ENCODE measurements at places on chromosomes 5 and 9.

GRCh38 chr5:131854134-131854533 is 57.3 kb upstream of the FNIP1 start:
- DNase-seq = no peak

DNA sequence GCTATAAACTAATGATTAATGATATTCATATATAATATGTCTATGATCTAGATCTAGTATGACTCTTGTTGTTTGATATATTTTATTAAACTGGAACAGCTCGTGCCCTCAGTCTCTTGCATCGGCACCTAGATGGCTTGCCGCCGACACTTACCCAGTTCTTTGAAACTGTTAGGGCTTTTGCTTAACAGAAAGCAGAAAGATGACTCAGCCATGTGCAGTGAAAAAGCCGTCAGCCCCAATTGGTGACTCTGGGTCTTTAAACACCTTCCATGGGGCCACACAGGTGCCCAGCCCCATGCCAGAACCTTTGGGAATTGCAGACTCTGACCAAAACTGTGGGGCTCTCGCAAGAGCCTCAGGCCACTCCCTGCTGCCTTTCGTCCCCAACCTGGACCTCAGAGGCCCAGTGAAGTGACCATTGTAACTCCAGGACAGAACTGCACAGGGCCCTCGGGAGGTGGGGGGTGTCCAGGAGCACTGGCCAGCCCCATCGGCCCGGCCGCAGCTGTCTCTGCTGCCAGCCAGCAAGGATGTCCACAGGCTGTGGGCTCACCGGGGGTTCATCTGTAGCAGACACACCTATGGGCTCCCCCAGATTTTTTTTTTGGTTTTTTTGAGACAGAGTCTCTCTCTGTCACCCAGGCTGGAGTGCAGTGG is 7.8 kb downstream of the LCN10 start:
- no peak for DNase-seq

DNA sequence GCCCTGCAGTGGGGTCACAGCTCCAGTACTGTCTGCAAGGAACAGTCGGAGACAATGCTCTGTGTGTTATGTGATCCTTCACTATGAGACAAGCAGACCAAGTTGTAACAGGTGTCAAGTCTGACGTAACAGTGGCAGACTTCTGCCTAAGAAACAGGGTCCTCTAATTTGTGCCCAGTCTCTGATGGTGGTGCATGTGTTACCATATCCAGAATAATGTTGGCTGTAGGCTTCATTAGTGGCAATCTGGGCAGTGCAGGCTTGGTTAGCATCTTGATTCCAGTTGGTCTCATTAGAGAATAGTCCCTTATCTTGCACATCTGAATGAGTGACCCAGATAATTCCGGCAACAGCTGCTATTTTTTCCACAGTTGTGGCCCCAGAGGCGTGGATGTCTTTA is 33.8 kb downstream of the ZNF131 start:
- no peak for DNase-seq

DNA sequence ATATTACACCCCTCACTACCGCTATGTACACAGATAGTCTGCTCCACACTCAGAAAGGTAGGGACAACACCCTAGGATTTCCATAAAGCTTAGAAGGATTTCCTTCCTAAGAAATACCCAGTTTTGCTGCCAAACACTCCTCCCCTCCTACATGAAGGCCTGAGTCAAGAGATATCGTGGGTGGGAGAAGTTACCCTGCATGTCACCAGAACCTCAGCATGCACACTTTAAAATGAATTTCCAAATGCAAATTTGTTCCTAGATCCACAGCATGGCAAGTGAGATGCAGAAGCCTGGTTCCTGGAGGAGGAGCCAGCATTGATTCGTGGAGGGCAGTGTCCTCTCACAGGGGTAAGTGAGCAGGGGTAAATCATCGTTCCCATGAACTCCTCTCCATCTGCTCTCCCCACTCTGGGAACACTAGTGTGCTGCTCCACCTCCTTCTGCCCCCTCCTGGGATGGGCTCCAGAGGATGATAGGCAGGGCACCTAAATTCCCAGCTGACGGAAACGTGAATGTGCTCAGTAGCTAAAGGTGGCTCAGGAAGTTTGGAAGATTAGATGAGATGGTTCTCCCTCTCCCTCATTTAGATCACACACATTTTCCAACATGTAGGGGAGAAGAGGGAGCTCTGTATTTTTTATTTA is 76.7 kb downstream of the PDE4D start:
- DNase-seq = no peak

GRCh38 chr9:38347271-38347671 is 45.2 kb upstream of the ALDH1B1 start:
- no peak for DNase-seq

DNA sequence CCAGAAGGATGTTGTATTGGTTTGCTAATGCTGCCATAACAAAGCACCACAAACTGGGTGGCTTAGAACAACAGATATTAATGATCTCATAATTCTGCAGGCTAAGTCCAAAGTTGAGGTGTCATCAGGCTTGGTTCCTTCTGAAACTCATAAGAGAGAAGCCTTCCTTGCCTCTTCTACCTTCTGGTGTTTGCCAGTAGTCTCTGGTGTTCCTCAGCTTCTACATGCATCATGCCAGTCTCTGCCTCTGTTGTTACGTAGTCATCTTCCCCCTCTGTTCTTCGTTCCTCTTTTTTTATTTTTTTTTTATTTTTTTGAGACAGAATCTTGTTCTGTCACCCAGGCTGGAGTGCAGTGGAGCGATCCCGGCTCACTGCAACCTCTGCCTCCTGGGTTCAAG is 61.8 kb downstream of the LRRC70 start:
- DNase-seq = no peak

DNA sequence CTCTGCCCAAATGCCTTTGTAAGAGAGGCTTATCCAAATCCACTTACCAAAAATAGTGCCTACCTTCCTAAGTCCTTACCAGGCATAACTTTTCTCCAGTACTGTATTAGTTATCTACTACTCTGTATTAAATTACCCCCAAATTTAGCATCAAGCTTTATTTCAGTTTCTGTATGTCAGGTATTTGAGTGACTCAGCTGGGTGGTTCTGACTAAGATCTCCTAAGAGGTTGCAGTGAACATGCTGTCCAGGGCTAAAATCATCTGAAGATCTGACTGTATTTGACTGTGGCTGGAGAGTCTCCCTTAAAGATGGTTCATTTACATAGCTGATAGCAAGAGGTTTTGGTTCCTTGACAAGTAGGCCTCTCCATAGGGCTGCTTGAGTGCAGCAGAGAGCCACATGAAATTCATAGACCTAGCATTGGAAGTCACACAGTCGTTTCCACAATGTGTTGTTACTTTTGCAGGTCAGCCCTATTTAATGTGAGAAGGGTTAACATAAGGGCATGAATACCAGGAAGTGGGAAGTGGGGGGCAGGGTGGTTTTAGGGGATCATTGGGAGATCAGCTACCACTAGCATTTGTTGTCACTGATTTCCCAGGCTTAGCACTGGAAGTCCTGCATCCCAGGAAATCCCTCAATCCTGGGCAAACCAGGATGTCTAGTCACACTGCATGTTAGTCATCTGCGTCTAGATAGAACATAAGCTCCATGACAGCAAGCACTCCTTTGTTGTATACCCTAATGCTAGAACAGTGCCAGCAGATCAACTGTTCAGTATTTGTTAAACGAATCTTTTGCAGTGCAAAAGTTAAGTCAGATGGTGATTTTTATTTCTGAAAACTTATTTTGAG is 2.0 kb upstream of the ZNF622 start:
- DNase-seq = no peak

- DNase-seq = no peak
Observed at GRCh38 chr9:108900176-108900575, 33.7 kb downstream of the ELP1 start.

GRCh38 chr9:130938652-130939404 is at the start of gene FIBCD1:
Gene FIBCD1, minus strand, starts transcription at chr9:130939247. Its CDS starts 640 bp downstream, at chr9:130938607.
- DNase-seq = peak; percentile 69

DNA sequence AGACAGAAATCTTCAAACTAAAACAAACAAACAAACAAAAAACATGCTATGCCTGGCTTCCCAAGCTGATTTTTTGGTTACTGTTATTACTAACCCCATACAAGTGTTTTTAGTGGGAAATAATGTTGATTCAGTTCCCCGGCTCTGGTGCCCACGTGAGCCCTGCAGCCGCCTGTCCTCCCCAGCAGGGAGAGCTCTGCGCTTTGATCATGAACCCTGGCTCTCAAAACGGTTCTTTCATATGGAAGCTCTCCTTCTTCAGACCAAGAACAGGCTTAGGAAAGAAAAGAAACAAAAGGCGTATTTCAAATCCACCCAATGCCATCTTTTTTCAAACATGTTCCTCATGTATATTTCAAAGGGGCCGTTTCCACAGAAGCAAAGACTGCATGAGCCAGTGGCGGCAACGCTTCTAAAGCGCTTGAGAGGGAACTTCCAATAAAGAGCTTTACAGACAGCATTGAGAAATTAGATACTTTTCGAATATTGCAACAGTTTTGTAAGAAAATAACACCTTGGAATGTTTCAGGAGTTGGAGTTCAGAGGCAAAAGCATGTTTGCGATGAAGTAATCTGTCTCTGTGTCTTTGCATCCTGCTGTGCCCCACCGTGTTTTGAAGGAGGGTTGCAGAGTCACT is 74.8 kb downstream of the ICE1 start:
- peak; percentile 55 for DNase-seq

- no peak for DNase-seq
Observed at GRCh38 chr5:100148239-100148638, 386.9 kb upstream of the FAM174A start.

- no peak for DNase-seq
Observed at GRCh38 chr9:118364266-118365106, 660.3 kb downstream of the TLR4 start.

DNA sequence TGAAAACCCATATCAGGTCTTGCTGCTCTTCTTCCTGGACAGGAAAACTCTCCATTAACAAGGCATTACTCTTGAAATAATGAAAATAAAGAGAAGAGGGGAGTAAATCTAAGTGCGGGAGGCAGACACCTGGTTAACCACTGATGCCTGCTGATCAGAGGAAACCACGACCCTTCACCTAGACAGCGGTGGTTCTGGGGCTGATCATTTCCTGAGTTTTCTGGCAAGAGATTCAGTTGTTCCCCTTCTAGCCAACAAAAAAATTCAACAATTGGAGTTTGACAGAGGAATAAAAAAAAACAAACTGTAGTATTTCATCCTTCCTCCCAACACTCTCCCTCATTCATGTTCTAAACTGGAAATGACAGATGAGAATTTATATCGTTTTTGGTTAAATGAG is 3.0 kb downstream of the RLN2 start:
- no peak for DNase-seq

- DNase-seq = no peak
Observed at GRCh38 chr9:71755869-71756268, 12.4 kb downstream of the CEMIP2 start.

GRCh38 chr5:135393691-135394090 is 5.3 kb downstream of the MACROH2A1 start:
- DNase-seq = no peak

GRCh38 chr9:124084087-124084486 is 72.5 kb downstream of the LHX2 start:
- DNase-seq = no peak

DNA sequence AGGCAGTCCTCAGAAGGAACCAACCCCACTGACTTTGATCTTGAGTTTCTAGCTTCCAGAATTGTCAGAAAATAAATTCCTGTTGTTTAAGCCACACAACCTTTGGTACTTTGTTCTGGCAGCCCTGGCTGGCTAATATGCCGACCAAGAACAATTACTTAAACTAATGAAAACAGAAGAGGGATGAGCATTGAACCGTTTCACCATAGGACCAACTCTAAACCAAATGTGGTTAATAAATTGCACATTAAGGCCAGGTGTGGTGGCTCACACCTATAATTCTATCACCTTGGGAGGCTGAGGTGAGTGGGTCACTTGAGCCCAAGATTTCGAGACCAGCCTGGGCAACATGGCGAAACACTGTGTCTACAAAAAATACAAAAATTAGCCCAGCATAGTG is 160.9 kb upstream of the RAI14 start:
- no peak for DNase-seq

GRCh38 chr5:133473291-133473690 is 139.1 kb downstream of the FSTL4 start:
- DNase-seq = no peak

GRCh38 chr5:169809281-169809680 is 171.0 kb downstream of the INSYN2B start:
- DNase-seq = no peak

Data from WTC11 (cell line).